ENCODE measurements at places on chromosomes 13 and 19. TPM values are rescaled to one million over a fixed set of nuclear protein-coding genes. Genes with fewer than 3 reads are reported as not detected.

GRCh38 chr19:38642176-38642575 lies 5.3 kb upstream of the ACTN4 start:
- no peak for DNase-seq

DNA sequence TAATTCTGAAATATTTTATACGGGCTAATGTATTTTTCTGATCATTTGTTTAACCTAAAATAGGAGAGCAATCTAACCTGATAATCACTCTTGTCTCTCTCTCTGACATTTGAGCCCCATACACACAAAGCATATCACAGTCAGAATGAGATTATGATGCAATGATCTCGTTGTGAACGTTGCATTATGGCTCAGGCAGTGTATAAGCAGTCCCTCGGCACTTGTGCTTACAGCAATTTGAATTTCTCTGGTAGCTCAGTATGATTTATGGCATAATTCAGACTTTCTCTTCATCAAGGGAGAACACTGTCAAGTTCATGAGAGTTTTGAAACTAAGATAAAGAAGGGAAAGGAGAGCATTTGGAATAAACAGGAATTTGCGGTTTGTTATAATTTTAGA lies 256.1 kb downstream of the DACH1 start:
- DNase-seq: no peak

DNA sequence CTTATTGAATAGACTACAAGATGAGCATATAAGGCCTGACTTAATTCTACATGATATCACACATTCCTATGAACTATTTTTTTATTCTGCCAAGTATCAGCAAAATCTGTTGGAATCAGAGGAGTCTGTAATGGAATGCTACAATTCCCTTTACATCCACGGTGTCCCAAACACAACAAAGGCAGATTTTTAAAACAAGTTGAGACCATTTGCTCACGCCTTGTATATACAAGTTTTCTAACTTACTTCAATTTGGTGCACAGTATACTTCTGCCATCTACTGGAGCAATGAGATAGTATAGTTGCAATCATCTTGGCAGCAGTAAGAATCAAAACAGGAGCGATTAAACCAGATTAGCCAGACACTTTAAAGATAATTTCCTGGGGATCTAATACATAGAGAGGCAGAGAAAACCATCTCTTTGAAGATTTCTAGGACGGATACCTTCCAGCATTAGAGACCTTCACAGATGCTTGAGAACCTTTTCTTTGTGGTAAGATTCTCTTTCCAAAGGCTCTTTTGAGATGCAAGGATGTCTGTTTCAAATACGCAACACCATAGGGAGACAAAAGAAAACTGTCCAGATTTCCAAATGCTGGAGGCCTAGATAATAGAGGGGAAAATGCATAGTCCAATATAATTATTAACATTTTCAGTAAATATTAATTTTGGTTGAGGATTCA lies 302.0 kb upstream of the MIR17HG start:
- DNase-seq: peak; percentile 52

DNA sequence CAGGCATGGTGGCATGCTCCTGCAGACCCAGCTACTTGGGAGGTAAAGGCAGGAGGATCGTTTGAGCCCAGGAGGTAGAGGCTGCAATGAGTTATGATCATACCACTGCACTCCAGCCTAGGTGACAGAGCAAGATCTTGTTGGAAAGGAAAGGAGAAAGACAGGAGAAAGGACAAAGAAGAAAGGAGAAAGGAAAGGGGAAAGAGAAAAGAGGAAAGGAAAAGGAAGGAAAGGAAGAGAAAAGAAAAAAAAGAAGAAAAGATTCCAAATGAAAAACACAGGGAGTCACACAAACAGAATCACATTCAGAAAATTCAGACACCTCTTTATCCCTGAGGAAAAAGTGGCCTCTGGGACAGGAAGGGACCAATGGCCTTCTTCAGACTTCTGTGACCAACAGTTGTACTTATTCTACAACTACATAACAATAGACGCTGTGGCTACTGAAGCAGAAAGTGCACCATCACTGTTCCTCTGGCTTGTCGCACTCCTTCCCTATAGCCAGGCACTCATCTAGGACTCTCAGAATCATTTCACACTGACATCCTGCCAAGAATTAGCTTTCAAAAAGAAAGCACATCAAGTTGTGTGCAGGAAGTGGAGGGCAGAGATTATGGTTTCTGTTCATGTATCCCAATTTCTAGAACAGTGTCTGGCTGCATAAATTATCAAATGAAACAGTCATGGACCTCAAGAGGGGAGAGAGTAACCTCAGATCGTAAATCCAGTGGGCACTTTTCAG lies 5.9 kb downstream of the MTMR6 start:
- peak; percentile 24 for DNase-seq

FUT2 gene
- not detected for total RNA-seq

MYPOP gene
- total RNA-seq: 15.6 TPM

Data from OCI-LY7 (cell line).